SK-N-SH treated with all-trans-retinoic acid at 6 μM for 48 hours (cell line): ENCODE measurements at places on chromosomes 2 and 18.
A peak's percentile ranks its signal among the peaks of the same experiment; 100 is the strongest.

DNA sequence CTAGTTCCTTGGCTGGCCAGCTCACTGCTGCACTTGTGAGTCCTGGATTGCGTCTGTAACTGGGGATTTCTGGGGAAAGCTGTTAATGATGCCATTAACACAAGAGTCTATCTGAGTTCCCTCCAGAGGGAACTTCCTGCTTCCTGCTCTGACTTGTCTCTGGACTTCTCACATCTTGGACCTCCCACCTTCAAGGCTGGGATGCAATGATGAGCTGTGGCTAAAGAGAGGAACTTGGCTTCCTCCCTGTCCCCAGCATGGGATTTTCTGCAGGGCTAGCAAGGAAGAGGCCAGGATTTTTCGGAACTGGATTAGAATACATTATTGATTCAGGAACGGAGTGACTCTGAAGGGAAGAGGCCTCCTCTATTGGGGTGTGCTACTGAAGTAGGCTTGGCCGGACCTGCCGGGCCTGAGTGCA is 155.5 kb downstream of the CLIP4 start:
- ATAC-seq: no peak

DNA sequence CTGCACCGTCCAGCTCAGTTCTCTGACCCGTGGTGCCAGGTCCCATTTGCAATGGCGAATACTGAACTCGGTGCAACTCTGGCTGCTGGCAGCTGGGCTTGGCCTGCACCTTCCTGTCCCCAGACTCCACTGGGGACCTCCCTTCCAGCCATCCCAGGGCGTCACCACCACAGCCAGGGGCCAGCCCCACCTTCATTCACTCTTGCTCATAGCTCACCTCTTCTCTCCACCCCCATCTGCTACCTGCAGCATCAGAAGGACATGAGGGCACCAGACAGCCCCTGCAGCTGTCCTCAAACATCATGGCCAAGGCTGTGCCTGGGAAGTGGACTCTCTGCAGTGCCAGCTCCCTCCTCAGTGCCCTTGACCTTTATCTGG is 16.2 kb upstream of the ALPI start:
- ATAC-seq: no peak

GRCh38 chr2:171318463-171318934 is 115.3 kb downstream of the METTL8 start:
- no peak for ATAC-seq

DNA sequence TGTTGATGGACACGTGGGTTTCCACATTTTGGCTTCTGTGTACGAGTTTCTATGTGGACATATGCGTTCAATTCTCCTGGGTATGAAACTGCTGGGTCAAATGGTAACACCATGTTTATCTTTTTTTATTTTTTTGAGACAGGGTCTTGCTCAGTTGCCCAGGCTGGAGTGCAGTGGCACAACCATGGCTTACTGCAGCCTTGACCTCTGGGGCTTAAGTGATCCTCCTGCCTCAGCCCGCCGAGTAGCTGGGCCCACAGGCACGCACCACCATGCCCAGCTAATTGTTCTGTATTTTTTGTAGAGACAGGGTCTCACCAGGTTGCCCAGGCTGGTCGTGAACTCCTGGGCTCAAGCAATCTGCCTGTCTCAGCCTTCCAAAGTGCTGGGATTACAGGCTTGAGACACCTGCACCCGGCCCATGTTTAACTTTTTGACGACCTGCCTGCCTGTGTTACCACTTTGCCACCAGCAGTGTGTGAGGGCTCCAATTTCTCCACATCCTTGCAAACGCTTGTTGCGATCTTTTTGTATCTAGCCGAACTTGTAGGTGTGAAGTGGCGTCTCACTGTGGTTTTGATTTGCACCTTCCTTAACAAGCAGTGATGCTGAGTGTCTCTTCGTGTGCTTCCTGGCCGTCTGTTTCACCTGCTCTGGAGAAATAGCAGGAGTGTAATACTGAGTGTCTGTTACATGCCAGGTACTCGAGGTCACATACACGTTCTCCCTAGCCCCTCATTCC is 6.9 kb downstream of the HSBP1L1 start:
- no peak for ATAC-seq

DNA sequence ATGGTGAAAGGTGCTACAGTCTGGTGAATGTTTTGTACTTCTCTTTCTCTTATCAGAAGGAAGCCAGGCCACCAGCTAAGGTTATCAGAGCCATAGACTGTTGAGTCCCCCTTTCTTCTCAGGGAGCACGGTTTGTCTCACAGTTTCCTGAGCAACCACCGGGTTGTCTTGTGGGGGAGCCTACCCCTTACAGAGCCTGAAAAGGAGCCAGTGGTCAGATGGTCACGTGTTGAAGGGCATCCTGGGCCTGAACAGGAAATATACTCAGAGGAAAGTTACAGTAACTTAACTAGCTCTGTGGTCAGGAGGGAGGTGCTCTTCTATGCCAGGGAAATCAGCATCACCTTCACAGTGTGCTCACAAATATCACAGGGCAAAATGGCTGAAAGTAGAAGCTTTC is 11.6 kb downstream of the CD28 start:
- no peak for ATAC-seq

- peak; percentile 96 for ATAC-seq
Measured at GRCh38 chr2:160214461-160215445, 14.7 kb upstream of the ITGB6 start.

- ATAC-seq: no peak
Measured at GRCh38 chr2:16691261-16691660, 25.6 kb upstream of the CYRIA start.

GRCh38 chr2:232336981-232337720 is 41.4 kb upstream of the ALPP start:
- ATAC-seq: no peak

- ATAC-seq: no peak
Measured at GRCh38 chr2:144449028-144449406, 70.9 kb downstream of the ZEB2 start.

GRCh38 chr18:50143294-50143693 is 51.7 kb downstream of the MYO5B start:
- ATAC-seq: no peak

DNA sequence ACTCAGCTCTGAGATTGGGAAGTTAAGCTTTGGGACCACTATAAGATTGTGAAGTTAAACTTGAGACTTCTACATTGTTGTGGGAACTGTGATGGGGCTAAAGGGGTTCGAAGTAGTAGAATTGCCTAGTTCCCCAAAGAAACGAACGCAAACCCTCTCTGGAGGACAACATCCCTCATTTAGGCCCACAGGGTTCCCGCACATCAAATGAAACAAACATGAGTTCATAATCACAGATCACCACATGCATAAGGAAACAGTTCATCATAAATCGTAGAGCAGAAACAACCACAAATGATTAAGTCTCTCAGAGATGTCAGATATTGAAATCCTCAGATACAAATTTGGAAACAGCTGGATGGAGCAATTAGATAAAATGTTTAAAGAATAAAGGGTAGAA is 55.9 kb upstream of the HPCAL1 start:
- no peak for ATAC-seq

DNA sequence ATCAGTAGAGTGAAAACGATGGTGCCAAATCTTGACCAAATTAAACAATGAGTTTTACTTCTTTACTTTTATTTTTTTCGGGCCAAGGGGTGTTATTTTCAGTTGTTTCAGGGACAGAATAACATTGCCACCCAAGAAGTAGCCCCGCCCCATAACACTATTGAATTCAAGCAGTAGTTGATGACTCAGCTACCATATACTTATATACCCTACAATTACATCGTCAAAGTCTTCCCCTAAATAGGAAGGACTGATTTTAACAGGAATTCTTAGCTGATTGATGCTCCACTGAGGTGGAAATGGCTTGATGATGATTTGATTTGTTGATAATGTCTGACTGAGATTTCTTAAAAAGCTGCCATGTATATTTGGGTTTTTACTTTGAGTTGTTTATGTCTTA is 24.7 kb downstream of the LYPD6B start:
- ATAC-seq: no peak

DNA sequence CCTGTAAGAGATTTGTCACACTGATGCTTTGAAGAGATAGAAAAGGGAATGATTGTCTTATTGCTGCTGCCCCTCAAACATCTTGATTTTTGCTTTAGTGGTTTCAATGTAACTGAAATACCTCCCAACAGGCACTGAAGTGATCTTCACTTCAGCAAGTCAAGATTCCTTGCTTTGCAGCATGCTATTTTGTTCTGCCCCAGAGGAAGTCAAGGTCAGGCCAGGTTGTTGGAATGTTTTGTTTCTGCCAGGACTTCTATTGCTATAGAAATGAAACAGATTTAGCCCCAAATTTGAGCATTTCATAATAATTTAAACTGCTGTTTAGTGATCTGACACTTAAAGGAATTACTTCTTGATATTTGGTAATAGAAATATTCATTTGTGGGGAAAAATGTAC is 277.6 kb downstream of the ZNF804A start:
- ATAC-seq: no peak

DNA sequence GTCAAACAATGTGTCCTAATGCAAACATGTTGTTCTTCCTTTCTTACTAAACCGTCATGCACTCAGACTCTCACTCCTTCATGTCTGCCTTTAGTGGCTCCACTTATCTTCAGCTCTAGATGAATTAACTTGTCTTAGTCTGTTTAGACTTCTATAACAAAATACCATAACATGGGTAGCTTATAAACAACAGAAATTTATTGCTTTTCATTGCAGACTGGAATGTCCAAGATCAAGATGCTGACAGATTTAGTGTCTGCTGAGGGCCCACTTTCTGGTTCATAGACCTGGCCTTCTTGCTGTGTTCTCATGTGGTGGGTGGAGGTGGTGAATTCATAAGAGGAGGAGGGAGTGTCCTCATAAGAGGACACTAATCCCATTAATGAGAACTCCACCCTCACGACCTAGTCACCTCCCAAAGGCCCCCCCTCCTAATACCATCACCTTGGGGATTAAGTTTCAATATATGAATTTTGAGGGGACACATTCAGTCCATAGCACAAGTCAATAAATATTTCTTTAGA is 32.3 kb downstream of the RALBP1 start:
- ATAC-seq: no peak

DNA sequence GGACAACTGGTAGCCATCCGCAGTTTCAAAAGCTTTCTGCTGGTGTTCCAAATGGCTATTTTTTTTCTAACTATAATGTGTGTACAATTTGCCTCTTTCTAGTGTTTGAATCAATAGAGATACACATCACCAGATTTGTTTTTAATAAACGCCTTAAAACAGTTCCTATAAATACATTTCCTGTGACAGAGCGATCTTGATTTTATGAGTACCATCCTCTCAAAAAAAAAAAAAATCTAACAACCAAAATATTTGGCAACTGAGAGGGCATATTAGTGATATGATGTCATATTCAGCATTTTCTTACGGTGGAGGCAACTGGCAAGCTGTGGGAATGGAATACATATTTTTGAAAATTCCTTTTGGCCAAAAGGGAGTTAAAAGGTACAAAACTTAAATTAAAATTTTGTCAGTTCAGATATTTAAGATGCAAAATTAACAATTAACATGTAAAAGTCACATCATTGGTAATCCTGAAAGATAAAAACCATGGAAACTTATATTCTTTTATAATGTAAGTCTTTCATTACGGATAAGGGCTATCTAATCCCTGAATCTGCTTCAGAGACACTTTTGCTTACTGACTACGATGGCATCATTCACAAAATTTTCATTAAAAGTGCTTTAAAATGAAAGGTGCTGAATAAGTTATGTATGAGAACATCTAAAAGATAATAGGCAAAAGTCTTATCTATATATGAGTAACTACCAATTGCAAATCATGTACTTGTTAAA is 268.4 kb downstream of the TCF4 start:
- ATAC-seq: no peak

DNA sequence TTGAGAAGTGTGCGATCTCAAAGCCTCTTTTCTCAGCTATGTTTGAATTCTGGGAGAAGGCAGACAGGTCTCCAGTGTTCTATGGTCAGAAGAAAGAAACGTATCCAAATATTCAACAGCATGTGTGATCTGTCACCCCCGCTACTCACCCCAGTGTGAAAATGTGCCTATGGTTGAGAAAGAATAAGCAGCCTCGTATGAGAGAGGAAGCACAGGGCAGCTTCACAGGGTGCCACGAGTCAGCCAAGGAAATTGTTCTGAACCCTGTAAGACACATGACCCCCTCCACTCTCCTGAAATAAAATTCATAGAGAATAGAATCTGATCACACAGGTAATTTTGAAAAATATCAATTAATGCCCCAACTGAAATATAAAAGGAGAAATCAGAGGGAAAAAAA is 8.0 kb upstream of the SF3B1 start:
- no peak for ATAC-seq

DNA sequence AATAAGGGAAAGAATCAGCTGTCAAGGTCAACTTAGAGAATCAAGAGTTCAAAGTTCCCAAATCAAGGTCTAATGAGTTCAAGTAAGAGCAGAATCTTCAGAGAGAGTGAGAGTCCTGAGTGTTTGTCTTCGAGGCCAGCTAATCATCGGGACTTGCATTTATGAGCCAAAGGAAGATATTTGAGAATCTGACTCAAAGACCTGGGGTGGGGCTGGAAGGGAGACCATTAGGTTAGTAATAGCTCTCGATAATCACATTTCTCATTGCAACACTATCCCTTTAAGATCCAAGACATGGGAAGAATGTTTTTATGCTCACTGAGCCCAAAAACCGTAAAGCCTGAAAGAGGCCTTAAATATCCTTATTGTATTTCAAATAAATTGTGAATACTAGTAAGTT is 72.0 kb upstream of the FSHR start:
- ATAC-seq: no peak
